DMS53 (cell line): ENCODE measurements at places on chromosomes 4 and X.

- no peak for DNase-seq
Measured at GRCh38 chr4:188053302-188053701, 56.1 kb downstream of the TRIML2 start.

DNA sequence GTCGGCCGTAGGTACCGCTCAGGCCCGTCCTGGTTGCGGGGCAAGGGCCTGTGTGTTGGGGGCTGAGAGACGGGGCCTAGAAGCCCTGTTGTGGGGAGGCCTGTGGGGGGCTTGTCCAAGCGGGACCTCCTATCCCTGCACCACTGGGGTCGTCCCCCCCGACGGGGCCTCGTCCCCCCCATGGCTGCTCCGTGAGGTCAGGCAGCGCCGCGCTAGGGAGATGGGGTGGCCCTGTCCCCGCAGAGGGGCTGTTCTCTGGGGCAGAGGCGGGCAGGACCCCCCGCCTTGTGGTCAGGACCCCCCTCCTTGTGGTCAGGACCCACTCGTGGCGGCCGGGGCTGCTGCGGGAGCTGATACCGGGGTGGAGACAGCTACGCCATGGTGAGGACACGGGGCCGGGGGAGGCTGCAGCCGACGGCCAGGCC, 12.1 kb upstream of the GTPBP6 start:
- no peak for DNase-seq

DNA sequence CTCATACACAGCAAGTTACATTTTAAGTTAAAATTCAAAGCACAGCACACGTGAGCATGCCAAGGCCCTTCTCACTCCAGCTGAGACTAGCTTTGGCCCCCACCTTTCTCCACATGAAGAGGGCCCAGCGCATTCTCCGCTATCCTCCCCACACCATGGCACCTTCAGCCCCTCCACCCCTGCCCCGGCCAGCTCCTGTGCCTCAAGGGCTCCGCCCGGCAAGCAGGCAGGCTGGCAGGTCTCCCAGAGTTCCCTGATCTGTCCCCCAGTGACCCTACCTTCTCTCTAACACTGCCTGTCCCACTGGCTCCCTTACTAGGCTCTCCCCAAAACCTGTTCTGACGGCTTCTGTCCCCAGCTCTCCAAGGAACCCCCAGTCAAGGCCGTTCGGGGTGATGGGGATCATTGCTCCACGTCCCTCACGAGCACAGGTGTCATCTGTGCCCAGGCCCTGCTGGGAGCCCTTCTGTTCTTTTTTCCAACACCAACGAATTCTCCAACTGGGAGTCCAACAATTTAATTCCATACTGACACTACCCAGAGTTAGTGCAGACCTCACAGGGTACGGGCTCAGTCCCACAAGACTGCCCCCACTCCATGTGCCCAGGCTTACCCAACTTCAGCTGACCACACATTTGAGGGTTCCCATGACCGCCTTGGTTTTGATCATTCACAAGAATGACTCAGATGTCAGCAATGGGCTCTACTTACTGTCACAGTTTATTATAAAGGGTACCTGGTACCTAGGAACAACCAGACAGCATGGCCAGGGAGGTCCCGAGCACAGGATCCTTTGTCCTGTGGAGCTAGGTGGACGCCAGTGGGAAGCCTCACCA, 4.2 kb downstream of the LETM1 start:
- DNase-seq: no peak

DNA sequence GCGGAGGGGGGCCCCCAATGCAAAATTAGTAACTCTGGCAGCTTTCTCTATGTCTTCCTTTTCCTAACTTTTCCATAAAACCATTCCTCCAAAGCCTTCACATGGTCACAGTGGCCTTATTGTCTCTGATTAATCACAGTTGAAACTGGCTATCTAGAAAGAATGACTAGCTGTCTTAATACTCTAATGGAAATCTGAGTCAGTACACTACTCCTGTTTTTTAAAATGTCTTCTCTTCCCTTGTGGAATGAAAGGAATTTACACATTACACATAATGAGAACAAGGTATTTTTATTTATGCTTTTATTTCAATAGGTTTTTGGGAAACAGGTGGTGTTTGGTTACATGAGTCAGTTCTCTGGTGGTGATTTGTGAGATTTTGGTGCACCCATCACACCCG, 66.3 kb upstream of the PUDP start:
- no peak for DNase-seq

GRCh38 chr4:80213117-80213815, 16.0 kb downstream of the PRDM8 start:
- no peak for DNase-seq

GRCh38 chrX:107323786-107324492, 117.5 kb downstream of the DNAAF6 start:
- DNase-seq: peak; percentile 44

DNA sequence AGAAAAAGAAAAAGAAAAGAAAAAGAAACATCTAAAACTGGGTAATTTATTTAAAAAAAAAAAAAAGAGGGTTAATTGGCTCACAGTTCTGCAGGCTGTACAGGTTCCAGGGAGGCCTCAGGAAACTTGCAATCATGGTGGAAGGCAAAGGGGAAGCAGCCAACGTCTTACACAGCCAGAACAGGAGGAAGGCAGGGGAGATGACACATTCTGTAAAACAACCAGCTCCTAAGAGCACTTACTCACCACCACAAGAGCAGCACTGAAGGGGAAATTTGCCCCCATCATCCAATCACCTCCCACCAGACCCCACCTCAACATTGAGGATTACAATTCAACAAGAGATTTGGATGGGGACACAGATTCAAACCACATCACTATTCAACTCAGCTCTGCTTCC, 36.8 kb upstream of the TMEM184C start:
- DNase-seq: no peak

DNA sequence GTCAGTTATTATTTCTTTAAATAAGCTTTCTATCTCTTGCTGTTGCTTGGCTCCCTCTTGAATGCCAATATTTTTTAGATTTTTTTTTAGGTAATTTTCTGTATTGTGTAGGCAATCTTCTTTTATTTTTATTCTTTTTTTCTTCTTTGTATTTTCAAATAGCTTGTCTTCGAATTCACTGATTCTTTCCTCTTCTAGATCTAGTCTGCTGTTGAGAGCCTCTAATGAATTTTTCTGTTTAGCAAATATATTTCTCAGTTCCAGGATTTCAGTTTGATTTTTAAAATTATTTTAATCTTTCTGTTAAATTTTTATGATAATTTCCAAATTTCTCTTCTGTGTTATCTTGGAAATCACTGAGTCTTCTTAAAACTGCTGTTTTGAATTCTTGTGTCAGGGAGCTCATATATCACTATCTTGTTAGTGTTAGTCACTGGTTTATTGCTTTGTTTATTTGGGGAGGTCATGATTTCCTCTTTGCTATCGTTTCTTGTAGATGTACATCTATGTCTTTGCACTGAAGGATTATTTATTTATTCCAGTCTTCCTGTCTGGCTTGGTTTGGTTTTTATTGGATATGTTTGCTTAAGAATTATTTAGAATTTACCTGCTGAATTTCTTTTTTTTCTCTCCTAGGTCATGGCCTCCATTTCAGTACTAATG, 39.9 kb upstream of the GPRIN3 start:
- no peak for DNase-seq

DNA sequence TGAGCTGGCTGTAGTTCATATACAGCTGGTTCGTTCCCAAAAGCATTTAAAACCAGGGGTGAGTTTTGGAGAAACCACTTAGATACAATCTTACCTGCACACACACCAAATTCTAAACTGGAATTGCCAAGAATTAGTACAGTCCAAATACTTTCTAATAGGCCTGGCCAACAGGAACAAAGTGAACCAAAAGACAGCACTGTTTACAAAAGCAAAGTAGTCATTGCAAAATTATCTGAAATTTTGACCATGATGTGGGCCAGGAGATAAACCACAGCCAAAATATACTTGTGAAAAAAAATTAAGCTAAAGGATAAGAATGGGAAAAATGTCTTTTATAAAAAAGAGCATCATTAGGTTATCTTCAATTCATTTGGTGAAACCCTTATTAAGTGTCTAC, 37.9 kb upstream of the NAP1L5 start:
- no peak for DNase-seq

GRCh38 chr4:124290678-124291077, 421.9 kb downstream of the ANKRD50 start:
- DNase-seq: peak; percentile 53

- no peak for DNase-seq
Measured at GRCh38 chr4:108793415-108793814, 30.6 kb upstream of the ETNPPL start.

- peak; percentile 67 for DNase-seq
Measured at GRCh38 chrX:151505796-151506195, 57.7 kb upstream of the PASD1 start.

DNA sequence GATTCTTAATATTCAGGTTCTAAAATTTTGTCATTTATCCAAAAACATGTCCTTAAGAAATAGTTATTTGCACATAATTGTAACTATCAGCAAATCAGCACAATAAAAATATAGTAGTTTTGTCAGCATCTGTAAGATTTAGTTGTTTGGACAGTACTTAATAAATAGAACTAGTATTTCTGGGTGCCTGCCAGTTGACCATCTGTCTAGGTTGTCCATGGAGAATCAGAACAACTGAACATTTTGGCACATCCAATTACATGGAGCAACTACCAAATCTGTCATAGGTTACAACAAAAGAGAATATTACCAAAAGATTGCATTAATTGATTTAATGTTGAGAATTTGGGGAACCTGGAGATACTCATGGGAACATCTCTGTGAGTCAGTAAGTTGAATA, 305.5 kb upstream of the TACR3 start:
- DNase-seq: no peak

DNA sequence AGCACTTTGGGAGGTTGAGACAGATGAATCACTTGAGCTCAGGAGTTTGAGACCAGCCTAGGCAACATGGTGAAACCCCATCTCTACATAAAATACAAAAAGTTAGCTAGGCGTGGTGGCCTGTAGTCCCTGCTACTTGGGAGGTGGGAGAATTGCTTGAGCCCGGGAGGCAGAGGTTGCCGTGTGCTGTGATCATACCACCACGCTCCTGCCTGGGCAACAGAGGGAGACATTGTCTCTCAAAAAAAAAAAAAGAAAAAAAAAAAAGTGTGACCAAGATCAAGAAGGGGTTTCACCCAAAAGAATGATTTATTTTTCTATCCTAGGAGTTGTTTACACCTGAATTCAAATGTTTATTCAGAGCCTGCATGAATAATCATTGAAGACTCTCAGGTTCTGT, 572.4 kb upstream of the GALNT7 start:
- peak; percentile 25 for DNase-seq

DNA sequence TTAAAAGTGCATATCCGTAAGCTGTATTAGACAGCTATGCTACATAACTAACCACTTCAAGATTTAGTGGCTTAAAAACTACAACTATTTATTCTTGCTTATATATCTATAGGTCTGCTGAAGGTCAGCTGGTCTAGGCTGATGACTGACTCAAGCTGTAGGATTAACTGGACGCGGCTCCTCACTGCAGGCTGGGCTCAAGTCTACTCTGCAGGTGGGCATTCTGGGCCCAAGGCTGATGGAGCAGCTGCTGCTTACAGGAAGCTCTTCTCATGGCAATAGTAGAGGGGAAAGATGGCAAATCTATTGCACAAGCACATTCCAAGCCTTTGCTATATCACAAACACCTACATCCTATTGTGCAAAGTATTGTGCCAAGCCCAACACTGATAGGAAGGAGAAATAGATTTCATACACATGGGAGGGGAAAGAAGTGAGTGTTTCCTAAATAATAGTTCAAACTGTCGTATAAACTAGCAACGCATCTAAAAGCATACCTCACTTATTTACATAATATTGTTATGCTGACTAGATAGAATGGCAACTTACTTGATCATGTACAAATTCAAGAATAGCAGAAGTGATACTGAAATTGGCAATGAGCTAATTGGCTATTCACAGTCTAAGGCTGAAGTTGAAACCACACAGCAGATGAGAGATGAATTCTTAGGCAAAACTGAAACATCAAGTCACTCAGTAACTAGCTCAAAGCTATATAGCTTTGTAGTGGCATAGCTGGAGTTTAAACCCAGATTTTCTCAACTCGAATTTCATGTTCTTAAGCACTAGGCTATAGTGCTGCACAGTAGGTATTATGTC, 263.8 kb downstream of the NKX6-1 start:
- no peak for DNase-seq

DNA sequence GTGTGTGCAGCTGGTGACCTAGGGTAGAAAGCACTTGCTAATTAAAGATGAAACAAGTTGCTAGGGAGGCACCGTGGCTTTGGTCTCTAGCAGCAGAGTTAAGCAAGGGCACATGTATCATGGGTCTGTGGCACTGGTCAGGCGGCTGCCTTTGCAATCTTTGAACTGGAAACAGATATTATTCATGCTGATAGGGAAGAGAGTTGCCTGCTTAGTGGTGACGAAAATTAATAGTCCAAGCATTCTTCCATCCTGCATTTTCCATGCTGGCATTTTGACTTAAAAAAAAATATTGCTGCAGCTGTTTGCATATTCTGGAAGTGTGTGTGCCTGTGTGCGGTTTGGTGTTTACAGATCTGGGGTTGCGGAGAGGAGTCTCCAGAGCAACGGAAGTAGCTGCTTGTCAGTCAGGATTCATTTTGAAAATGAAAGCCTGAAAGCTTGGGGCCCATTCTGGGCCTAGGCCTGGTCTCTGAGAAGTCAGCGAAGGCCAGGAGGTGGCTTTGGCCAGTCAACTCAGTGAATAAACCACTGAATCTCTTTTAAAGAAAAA, 2.3 kb upstream of the SOWAHD start:
- DNase-seq: peak; percentile 48

DNA sequence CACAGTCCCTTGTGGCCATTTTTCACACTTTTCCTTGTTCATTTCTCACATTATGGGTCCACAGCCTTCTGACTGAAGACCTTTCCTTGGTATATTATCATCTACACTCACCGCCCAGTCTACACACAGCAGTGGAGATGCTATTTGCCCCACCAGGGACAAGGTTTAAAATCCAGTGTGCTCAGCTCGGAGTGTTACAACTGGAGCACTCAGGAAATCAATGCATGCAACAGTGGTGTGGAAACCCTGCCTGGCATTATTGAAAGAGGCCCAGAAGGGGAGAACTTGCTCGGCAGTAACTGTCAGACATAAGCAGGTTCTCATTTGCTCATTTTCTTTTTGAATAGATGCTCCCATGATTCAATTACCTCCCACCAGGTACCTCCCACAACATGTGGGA, 340.9 kb downstream of the DHRSX start:
- no peak for DNase-seq

DNA sequence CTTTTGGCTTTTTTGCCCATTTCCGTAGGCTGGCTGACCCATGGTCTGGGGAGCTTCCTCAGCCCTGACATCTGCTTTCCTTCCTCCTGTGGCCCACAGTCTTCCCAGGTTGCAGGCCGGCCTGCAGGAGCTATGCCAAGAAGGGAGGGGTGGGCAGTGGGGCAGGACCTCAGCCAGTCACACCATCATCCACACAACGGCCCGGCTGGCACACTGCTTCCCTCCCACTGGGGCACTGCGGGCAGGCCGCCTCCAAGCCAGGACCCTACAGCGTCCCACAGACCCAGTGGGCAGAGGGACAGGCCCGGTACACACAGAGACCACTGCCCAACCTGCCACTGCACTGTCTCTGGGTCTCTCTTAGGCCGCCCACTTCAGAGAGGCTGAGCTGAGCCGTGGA, 38.0 kb downstream of the CTBP1 start:
- no peak for DNase-seq
